Gastroesophageal sphincter (tissue), 4 donors: ENCODE measurements at places on chromosomes 3 and 15. TPM values are rescaled to one million over a fixed set of nuclear protein-coding genes. Genes with fewer than 3 reads are reported as not detected.

Gene TICRR
- total RNA-seq = not detected

Gene HCLS1
- 21.8 TPM for total RNA-seq

- no peak for ATAC-seq
Measured at GRCh38 chr3:117234331-117234730, 524.8 kb downstream of the TUSC7 start.

DNA sequence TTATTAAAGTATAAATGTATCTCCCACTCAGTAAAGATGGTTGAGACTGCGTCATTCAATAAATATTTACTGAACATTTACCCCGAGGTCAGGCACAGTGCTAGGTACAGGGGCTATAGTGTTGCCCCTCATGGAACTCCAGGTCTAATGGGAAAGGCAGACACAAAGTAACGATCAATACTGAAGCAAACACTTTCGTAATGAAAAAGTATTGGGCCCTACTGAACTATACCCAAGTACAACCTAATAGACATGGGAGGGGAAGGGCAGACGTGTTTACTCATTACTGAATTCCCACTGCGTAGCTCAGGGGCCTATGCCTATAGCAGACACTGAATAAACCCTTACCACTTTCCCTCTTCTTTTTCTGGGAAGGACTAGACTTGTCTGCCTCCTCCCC lies 56.9 kb downstream of the KLHL6 start:
- ATAC-seq = no peak

DNA sequence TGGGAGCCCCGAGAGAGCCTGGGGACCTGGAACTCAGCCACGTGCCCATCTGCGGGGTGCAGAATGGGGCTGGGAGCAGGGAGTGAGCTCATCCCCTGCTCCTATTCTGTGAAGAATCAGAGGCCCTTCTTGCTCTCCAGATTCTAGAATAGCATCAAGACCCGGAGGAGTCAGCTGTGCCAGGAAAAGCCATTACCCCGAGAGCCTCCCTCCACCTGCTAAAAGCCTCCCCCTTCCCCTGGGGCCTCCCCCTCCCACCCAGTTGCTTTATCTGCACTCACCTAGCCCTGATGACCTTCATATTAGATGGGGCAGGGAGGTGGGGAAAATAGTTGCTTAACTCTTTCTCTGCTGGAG lies 23.1 kb downstream of the CCDC33 start:
- ATAC-seq = no peak

DNA sequence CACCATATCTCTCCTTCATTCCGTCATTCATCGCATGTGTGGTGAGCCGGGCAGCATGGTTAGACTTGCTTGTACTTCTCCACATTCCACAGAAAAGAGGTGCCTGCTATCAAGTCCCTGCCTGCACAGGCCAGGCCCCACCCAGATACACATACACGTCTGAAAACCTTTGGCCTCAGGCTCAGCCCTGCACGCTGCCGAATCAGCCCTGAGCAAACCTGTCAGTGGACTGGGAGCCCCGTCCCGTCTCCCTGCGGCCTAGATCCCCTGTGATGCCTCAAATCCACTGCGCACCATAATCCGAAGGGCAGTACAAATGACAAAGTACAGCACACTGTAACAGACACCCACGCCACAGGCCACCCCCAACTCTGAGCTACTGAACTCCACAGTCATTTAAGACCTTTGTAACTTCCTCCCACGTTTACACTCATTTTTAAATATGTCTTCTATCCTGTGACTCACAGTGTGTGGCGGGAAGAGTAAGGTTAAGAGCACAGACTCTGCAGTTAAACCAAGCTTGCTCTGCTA lies 67.1 kb downstream of the MB21D2 start:
- ATAC-seq = peak; percentile 20

DNA sequence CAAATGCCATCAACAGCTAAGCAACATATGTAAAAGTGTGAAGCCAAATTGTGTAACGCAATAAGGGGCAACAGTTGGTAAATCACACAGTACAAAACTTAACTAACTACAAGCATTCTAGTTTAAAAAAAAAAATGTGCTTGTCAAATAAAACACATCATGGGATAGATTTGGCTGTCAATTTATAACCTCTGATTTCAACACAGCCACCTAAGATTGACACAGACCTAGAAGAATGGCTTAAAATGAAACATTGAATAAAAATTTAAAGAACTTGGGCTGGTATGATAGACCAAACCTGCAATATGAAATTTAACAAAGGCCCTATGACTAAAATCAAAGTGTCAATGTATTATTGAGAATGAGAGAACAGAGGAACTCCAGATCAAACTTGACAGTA lies 148.4 kb downstream of the NR1I2 start:
- ATAC-seq = no peak

GRCh38 chr3:175606650-175607318 lies 747.6 kb downstream of the NAALADL2 start:
- ATAC-seq = no peak
